ENCODE measurements at places on chromosomes 7 and 10.
A peak's percentile ranks its signal among the peaks of the same experiment; 100 is the strongest.

DNA sequence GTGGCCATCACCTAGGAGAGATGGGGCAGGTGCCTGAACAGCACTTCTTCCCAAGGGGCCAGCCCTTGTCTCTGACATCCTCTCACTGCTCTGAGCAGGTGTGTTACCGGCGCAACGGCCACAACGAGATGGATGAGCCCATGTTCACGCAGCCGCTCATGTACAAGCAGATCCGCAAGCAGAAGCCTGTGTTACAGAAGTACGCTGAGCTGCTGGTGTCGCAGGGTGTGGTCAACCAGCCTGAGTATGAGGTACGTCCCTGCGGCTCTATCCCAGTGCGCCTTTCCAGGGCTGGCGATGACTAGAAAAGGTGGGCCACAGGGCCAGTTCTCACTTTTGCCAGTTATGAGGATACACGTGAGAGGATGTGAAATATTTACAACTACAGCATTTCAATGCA, 54.3 kb upstream of the ZMIZ2 start:
- H3K4me1 ChIP-seq = no peaks in the 10 kb centered on the region
- no peak overlapping the region for H3K27ac ChIP-seq
- no peak for DNase-seq

DNA sequence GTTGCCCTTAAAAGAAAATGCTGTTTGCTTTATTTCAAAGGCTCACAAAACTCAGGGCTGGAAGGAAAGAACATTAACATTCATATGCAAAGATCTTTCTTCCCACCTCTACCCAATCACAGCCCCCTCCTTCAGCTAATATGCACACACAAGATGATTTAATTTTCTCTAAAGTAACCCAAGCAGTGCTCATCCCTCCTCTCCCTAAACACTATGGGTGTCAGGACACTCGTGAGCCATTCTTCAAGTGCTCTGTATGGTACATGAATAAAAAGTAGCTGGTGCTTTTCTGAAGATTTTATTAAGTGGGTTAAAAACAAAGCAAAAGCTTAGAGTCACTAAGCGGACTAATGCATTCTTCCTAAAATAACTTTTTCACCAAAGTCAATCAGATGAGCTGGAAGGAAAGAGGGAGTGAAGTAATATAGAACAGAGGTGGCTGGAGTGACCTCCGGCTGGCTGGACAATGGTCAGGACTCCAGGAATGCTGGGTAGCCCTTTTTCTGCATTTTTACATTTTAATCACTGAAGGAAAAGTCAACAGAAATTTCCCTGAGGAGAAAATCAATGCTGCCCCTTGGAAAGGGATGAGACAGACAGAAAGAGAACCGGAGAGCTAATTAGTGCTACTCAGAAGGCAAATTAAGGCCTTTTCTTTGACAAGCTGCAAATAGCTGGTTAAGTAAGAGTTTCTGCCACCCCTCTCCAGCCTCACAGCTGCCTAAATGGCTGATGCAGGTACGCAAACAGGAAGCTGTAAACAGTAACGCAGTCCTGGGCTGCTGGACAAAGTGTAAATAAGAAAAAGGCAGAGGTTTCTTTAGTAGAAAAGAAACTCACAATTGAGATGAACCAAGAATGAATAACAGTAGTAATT, 6.6 kb downstream of the DGKI start:
- peaks cover 8% of the 10 kb centered on the region for H3K27me3 ChIP-seq
- H3K27ac ChIP-seq = no peak overlapping the region
- H3K36me3 ChIP-seq = no peaks in the 10 kb centered on the region

DNA sequence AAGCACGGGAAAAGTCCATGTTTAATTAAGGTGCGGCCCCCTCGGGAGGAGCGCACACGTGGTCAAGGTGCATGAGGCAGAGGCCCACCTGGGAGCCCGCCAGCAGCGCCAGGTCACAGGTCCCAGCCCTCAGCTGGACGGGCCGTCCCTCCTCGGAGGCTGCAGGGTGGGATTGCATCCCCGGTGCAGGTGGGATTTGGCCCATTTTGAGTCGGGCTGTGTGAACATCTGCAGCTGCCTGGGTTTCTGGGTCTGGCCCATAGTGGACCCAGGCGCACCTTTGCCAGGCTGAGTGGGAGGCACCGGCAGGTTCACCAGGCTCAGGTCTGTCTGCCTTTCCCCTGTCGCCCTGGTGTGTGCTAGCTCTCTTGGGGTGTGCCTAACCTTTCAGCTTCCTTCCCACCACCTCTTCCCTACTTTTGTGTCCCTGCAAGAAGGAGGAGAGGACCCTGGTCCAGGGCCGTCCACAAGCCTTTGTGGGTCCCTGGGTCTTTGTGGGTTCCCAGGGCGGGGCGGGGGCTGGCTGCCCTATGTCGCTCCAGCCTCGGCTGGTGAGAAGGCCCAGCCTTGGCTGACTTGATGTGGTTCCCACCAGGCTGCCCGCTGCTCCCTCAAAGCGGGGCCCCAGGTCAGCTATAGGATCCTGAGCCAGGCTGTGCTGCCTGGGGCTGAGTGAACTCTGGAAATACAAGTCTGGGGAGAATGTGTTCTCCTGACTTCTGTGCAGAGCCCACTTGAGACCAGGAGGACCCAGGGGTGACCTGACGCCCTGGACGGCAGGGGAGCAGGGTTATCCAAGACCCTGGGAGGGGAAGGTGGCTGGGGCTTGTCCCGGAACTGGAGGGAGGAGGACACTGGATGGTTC, 186.7 kb upstream of the SHH start:
- H3K27me3 ChIP-seq = no peaks in the 10 kb centered on the region
- H3K27ac ChIP-seq = no peak overlapping the region
- H3K4me1 ChIP-seq = no peaks in the 10 kb centered on the region
- no peak overlapping the region for H3K4me3 ChIP-seq

GRCh38 chr7:135239263-135239662, 5.6 kb downstream of the STRA8 start:
- no peaks in the 10 kb centered on the region for H3K36me3 ChIP-seq
- DNase-seq = no peak
- no peak overlapping the region for H3K4me3 ChIP-seq

DNA sequence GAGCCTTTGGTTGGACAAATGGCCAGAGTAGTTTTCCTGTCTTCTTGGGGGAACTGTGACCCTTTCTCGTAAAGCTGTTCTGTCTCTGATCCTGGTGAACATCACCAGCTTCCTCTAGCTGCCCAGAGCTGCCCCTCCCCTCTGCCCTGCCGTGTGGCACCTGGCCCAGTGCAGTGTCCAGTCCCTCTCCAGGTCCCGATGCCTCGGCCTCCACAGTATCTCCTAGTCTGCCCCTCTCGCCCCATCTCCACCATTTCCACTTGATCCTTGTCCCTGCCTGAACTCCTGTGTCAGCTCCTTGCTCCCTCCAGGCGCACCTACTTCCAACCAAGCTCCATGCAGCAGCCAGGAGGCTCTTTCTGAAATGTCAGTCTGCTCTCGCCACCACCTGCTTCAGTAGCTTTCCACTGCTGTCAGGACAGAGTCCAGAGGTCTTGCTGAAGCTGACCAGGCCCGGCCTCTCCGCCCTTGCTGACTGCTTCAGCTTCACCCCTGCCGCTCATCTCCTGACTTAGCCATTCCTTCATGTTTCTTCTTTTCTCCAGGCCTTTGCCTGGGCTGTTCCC, 133.6 kb downstream of the GRK5 start:
- H3K4me3 ChIP-seq = no peak overlapping the region
- H3K27me3 ChIP-seq = no peaks in the 10 kb centered on the region
- H3K4me1 ChIP-seq = peaks cover 28% of the 10 kb centered on the region

- H3K4me3 ChIP-seq = no peak overlapping the region
- H3K27ac ChIP-seq = no peak overlapping the region
- H3K4me1 ChIP-seq = peaks cover 20% of the 10 kb centered on the region
- H3K36me3 ChIP-seq = no peaks in the 10 kb centered on the region
- DNase-seq = no peak
Measured at GRCh38 chr7:106074257-106074656, 37.9 kb downstream of the SYPL1 start.

- H3K27me3 ChIP-seq = no peaks in the 10 kb centered on the region
- no peaks in the 10 kb centered on the region for H3K36me3 ChIP-seq
- no peaks in the 10 kb centered on the region for H3K4me1 ChIP-seq
Measured at GRCh38 chr7:94492601-94493000, 17.0 kb upstream of the CASD1 start.

GRCh38 chr10:30591249-30591670, 38.3 kb downstream of the LYZL2 start:
- H3K4me3 ChIP-seq = no peak overlapping the region
- DNase-seq = peak; percentile 65
- no peaks in the 10 kb centered on the region for H3K36me3 ChIP-seq
- H3K27ac ChIP-seq = no peak overlapping the region

- no peaks in the 10 kb centered on the region for H3K36me3 ChIP-seq
- no peaks in the 10 kb centered on the region for H3K4me1 ChIP-seq
- H3K4me3 ChIP-seq = no peak overlapping the region
- peaks cover 21% of the 10 kb centered on the region for H3K27me3 ChIP-seq
Measured at GRCh38 chr7:98616381-98617050, 569 bp upstream of the NPTX2 start.

Data from endothelial cell of umbilical vein (primary cell).